NCI-H1417 treated with DMSO at 0.1 percent for 48 hours (cell line): ENCODE measurements at places on chromosomes 1 and 21.

- no peak for DNase-seq
These were observed 195.2 kb upstream of the JUN start for GRCh38 chr1:58979086-58979485.

DNA sequence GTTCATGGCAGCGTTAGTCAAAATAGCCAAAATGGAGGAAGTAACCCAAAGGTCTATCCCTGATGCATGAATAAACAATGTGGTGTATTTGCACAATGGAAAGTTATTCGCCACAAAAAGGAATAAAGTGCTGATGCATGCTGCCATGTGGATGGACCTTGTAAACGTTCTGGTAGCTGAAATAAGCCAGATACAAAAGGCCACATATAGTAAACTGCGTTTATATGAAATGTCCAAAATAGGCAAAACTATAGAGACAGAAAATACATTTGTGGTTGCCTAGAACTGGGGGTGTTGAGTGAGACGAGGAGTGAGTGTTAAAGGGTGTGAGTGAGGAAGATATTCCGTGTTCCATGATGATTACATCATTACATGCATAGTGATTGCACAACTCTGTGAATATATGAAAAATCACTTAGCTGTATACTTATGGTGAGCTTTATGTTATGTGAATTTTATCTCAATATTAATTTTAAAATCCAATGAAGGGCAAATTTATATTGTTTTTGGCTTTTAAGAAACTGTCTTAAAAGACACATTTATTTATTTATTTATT, 321.3 kb downstream of the KIF26B start:
- no peak for DNase-seq

- DNase-seq = no peak
These were observed 9.7 kb downstream of the SFT2D2 start for GRCh38 chr1:168235548-168235885.

DNA sequence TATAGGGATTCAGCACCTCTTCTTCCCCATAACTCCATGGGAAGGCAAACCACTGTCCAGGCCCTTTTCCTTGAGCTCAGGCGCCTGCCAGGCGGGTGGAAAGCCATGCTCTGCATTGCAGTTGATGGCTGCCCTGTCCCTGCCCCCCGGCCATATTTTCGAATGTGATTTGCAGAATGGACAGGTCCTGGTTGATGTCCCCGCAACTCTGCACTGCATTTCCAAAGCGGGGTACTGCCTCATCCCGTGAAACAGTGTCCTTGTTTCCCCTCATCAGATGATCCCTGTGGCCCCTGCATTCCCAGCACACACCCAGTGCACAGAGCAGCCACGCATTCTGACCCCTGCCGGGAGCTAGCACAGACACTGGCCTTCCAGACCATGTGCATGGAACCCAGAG, 33.7 kb upstream of the SCMH1 start:
- DNase-seq = no peak

GRCh38 chr1:44483089-44483874, 78.2 kb downstream of the RNF220 start:
- DNase-seq = no peak

- no peak for DNase-seq
These were observed 23.1 kb upstream of the PTPRF start for GRCh38 chr1:43507296-43508295.

GRCh38 chr1:34070201-34070836, 94.7 kb downstream of the CSMD2 start:
- DNase-seq = no peak

GRCh38 chr1:43991200-43991475, 261 bp upstream of the CCDC24 start:
- DNase-seq = no peak

- no peak for DNase-seq
These were observed 312.2 kb downstream of the MATN1 start for GRCh38 chr1:30411206-30411605.

DNA sequence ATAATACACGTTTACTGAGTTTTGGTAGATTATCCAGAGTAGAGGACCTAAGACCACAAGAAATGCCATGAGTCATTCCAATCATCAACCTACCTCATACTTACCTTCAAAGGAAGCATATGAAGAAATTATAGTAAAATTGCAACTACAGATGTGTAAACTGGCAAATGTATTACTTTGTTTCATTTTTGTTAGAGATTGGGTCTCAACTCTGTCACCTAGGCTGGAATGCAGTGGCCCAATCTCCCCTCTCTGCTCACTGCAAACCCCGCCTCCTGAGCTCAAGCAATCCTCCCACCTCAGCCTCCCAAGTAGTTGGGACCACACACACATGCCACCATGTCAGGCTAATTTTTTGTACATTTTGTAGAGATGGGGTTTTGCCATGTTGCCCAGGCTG, 5.2 kb downstream of the TMCO1 start:
- DNase-seq = no peak

- no peak for DNase-seq
These were observed 367.4 kb downstream of the RPS6KC1 start for GRCh38 chr1:213418268-213419071.

- DNase-seq = no peak
These were observed 1.2 kb upstream of the INAVA start for GRCh38 chr1:200893411-200893901.

DNA sequence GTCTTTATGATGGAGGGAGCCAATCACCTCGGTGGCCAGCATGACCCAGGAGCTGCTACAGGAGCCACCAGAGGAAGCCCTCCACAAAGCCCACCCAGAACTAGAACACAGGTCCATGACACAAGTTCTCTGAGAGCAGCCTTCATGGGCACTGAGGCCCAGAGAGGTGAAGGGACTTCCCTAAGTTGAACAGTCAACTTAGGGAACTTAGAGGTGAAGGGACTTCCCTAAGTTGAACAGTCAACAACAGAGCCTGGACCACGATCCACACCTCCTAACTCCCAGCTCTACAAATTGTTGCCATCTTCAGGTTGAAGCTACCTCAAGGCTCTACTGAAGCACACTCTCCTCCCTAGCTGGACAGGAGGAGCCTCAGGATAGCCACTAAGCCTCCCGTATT, 132.7 kb downstream of the CCDC185 start:
- DNase-seq = no peak

GRCh38 chr1:240417317-240417716, 194.6 kb downstream of the GREM2 start:
- DNase-seq = no peak

DNA sequence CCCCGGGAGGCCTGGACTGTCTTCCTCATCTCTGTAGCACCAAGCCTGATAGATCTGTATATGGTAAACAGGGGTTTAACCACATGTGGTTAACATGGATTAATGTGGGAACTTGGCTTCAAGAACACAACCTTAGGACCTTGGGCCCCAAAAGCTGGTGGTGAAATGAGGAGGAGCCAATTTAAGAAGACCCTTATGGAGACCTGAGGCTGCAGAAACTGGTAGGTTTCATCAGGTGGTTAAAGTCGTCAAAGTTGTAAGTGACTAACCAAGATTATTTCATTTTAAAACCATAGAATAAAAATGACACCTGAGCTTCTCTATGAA, 14.0 kb downstream of the THEMIS2 start:
- DNase-seq = no peak

- DNase-seq = no peak
These were observed 23.4 kb downstream of the CSF1 start for GRCh38 chr1:109933856-109934711.

DNA sequence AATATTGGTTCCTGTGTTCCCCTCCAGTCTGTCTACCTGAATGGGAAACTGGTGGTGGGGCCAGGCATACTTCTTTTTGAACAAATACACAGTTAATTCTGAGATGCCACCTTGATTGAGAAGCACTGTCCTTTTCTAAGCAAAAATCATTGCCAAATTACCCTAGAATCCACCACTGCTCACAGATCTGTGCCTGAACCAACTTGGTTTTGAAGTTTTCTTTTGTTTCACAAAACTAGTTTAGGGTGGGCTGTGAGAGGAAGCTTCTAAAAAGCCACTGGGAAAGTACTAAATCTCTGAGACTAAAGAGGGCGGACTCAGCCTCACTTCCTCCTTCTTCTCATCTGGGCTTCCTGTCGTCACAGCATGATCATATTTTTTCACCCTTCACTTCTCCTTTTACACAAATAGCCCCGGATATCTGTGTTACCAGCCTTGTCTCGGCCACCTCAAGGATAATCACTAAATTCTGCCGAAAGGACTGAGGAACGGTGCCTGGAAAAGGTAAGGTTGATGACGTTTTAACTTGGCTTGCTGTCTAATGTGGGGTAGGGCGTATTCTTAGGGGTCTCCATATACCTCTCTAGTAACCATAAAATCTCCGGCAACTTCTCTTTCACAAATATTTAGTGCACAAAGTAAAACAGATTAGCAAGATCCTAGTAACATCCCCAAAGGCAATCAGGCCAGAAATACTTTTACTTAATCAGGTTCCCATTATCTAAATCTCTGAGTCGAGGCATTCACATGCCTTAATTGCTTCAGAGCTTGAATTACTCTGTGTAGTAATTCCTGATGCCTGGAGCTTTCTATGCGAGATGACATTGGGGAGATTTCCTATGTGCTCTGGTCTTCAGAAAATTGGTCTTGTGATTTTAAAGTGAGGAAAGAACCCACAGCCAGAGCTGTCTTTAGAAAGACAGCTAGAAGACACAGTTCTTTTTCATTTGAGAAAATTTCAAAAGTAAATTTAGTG, at the start of gene CD53:
CD53 (plus strand) TSS at position 404 of the 976 bp plus-strand sequence. CDS start 18,261 bp downstream, outside the sequence.
- no peak for DNase-seq

DNA sequence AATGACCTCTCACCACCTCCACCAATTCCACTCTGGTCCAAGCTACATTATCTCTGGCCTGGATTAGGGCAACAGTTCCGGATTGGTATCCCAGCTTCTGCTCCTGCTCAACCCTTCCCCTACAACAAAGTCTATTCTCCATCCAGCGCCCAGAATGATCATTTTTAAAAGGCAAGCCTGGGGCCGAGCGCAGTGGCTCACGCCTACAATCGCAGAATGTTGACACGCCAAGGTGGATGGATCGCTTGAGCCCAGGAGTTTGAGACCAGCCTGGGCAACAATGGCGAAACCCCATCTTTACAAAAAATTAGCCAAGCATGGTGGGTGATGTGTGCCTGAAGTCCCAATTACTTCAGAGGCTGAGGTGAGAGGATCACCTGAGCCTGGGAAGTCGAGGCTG, 2.2 kb downstream of the LYST start:
- DNase-seq = no peak
